ENCODE measurements at places on chromosomes 6 and 20.

DNA sequence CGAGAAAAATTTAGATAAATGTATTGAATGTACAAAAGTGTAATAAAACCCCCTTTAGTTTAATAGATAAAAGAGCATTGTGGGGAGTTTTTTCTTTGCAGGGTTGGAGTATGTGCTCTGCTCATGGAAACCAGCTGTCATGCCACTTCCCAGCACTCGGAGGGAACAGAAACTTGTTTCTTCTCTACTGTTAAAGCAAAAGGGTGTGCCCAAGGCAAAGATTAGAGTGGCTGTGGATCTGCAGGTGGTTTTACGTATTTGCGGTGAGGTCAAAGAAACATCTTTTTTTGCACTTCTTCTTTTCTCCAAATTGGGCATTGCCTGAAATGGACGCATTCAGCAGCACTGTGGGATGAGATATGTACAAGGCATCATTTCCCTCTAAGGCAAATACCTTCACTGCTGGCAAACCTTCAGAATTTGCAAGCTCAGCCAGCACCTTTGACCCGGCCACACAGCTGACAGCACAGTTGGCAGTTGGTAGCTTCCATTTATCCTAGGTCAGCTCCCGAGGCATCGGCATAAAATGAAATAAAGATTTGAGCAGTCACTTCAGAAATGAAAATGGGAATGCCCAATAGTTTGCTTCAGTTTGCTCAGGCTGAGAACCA lies 178.4 kb upstream of the EYA4 start:
- no peak for DNase-seq

DNA sequence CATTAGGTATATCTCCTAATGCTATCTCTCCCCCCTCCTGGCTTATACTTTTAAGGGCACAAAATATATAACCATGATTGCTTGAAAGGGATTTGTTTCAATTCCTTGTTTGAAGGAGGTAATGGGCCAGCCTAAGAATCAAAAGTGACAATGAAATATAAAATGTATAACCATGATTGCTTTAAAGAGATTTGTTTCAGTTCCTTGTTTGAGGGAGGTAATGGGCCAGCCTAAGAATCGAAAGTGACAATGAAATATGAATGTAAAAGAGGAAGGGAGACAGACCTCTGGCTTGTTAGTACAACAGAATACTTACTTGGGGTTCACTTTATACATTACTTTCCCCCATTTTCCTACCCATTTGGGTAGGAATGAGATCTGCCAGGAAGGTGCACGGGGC lies 55.5 kb downstream of the FOXC1 start:
- peak; percentile 72 for DNase-seq

DNA sequence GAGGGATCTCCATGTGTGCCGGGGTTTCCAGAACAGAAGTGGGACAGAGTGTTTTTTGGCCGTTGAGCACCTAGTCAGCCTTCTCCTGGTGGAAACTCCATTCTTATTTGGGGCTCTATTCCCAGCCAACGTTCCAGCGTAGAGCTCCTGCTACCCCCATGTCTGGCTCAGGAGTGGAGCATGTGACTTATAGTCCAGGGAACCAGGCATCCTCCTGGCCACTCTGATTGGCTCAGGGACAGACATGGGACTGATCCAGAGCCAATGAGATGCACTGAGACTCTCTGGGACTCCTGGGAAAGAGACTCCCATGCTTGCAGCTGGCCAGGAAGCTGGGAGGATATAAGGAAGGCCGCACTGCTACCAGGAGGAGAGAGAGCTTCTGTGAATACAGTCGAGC lies 87.1 kb downstream of the SULF2 start:
- DNase-seq: no peak

- no peak for DNase-seq
Observed at GRCh38 chr6:46690911-46691451, 3.3 kb downstream of the TDRD6 start.

DNA sequence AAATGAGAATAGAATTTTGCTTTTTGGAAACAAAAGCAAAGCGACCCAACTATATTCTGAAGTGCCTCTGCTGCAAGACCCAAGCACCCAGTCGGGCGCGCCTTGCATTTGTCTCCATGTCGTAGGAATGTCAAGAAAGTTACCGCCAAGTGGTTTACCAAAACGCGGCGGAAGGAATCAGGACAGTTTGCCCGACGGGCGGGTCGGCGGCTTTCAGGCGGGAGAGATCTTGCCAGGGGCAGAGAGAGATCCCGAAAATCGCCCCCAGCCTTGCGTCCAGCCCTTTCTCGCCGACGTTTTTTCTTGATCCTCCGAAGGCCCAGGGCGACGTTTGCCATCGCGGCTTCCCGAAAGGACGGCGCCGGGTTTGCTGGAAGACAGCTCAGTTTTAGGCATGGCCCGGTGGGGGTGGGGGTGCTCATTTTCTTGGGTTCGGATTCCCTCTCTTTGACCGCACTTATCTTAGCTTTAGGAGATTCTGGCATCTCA lies 4.0 kb upstream of the LIN28B start:
- DNase-seq: no peak

GRCh38 chr6:137496368-137496767 lies 2.2 kb upstream of the OLIG3 start:
- DNase-seq: no peak

- no peak for DNase-seq
Observed at GRCh38 chr6:37123957-37124729, 45.8 kb upstream of the PIM1 start.

- no peak for DNase-seq
Observed at GRCh38 chr20:47521059-47521808, 19.5 kb downstream of the NCOA3 start.

DNA sequence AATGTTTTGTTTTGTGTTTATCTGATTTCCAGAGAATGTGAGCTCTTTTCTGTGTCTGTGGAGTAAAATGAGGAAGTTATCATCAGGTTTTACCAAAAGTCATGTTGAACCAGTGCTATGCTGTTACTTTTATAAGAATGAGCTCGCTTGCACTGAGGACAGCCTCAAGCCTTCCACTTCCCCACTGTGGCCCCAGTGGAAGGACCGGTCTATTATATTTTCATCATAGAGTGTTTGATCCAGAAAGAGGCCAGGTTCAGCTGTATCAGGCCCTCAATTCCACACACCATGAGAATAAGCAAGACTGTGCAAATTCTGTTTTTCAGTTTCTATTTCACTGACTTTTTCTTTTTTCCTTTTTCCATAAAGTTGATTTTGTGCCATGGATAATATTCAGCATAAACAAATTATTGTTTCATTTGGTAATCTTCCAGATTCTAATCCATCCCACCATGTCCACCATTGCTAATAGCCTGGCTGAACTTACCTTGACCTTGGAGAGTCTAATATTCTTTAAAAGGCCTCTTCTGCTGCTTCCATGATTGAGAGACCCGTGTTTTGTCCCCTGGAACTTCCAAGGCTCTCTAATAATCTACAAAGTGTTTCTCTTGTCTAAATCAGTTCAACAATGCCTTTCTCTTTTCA lies 286.2 kb downstream of the THBS2 start:
- DNase-seq: no peak

- DNase-seq: no peak
Observed at GRCh38 chr20:57548177-57549058, 12.5 kb upstream of the PCK1 start.

All from OCI-LY7 (cell line).